Activated T-cell treated with anti-CD3 and anti-CD28 coated beads for 1 hour (primary cell): ENCODE measurements at places on chromosomes 5 and 9.

GRCh38 chr5:135631391-135631790, 52.6 kb upstream of the CXCL14 start:
- DNase-seq: no peak

DNA sequence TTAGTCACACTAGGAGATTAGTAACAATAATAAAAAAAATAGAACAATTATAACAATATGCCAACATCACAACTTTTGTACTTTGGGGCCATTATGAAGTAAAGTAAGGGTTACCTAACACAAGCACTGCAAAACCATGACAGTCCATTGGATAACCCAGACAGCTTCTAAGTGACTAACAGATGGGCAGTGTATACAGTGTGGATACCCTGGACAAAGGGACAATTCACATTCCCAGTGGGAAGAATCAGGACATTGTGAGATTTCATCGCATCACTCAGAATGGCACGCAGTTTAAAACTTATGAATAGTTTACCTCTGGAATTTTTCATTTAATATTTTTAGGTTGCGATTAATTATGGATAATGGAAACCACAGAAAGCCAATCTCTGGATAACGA, 45.6 kb upstream of the JADE2 start:
- DNase-seq: no peak

DNA sequence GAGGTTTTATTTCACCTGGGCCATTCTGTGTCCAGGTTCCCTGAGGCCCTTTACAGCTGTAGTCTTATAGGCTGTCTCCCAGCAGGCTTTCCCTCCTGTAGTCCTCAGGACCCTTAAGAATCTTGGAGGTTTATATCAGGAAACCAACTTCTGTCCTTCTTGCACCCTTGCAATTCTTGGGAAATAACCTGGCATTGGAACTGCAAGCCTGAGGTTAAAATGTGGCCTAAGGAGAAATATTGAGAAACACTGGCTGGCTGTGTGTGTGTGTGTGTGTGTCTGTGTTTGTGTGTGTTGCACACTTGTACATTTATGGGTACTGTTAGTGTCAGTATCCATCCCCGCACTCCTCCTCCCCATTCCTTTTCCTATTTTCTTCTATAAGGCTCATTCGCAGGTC, 168.9 kb downstream of the PAPPA start:
- no peak for DNase-seq

DNA sequence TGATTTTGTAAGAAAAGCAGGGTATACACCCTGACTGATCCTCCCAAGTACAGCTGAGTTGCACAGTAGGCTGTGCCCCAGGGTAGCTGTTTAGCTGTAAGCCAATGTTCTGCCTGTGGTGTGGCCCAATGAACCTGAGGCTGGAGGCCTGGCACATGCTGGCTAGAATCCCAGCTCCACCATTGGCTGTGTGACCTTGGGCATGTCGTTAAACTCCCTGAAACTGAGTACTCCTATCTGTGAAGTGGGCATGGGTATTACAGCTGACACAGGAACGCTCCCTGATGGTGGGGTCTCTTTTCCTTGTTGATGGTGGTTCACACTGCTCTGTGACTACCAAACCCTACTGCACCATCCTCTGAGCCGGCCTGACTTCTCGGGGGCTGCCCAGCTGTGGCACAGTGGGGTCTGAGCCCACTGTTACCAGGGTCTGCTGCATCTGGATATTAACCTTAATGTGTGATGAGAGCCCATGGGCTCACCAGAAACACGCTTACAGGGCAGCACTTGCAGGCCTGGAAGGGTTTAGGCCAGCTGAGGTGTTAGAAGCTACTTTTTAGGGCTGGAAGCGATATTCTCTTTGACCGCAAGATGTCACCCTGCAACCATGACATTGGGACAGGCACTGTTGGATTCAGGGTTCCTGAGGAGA, 7.0 kb upstream of the GADD45G start:
- peak; percentile 24 for DNase-seq

GRCh38 chr9:110068212-110068611, 139.7 kb downstream of the C9orf152 start:
- DNase-seq: no peak

- no peak for DNase-seq
Measured at GRCh38 chr5:156715287-156715686, 134.8 kb upstream of the PPP1R2B start.

DNA sequence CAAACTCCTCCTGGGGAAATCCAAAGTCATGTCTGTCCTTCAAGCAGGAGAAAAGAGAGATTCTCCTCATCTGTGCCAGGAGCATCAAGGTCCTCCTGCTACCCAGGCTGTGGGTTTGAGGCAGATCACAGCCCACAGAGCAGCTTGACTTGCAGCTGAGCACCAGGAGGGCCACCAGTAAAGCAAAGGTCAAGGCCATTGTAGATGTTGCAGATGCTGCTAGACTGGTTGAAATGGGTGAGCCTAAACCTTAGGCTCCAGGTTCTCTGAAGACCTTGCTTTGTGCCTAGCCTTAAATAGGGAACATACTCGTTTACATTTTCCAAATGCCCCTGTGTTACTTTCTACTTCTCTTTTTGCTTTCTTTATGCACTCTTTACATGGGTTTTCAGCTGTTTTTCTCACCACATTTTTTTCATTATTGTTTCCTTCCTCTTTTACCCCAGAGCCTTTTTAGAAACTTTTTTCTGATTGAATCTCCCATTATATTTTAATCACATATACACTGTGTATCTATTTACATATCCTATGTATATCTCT, at the start of gene IFNA2:
Gene IFNA2, minus strand, starts transcription at position 268 of the 540 bp plus-strand sequence. Its CDS starts 69 bp downstream, at position 199.
- no peak for DNase-seq

GRCh38 chr5:51889703-51890102, 506.5 kb downstream of the ISL1 start:
- no peak for DNase-seq

GRCh38 chr5:139675213-139675612, 27.1 kb downstream of the CXXC5 start:
- no peak for DNase-seq

GRCh38 chr5:102545175-102545574, 46.4 kb upstream of the SLCO6A1 start:
- no peak for DNase-seq

- peak; percentile 20 for DNase-seq
Measured at GRCh38 chr9:124771867-124772679, 962 bp upstream of the NR6A1 start.

DNA sequence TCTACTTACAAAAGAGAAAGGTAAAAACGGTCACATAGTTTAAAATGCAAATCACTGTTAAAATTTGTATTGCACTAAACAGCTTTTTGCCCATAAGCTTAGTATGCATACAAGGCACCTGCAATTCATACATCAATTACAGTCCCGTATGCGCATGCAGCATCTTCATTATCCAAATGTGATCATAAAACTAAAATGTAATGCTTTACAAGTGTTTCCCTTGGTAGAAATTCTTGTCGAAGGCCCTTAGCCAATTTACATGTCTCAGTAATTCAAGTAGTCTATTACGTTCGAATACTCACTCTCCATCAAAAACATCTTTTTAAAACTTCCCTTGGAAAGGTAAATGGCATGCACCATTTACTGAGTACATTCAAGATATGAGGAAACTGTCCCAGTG, 32.6 kb downstream of the TRPM6 start:
- DNase-seq: no peak

- DNase-seq: no peak
Measured at GRCh38 chr9:73116880-73117279, 34.8 kb upstream of the ANXA1 start.

DNA sequence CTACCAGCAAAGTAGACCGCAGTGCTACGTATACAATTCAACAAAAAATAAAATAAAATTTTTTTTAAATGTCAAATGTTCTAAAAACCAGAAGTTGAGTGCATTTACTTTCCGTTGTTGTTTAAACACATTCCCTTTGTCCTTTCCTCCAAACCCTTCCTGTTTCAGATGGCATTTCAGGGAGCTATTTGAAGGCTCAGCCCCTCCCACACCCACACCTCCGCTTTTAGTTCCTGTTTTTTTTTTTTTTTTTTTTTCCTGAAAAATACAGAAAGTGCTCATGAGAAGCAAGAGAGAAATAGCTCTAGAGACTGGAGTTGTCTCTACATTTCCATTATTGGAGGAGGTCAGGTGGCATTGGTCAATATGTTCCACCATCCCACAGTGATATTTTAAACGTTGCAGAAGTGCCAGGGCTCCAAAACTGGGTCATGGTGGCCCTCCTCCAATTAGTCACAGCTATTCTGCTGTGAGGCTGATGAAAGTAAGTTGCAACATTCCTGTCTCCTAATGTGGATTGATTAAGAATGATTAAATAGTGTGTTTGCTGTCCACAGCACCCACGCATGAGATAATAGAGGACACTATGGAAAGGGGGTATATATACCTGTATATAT, 106.9 kb downstream of the GABRG2 start:
- no peak for DNase-seq

DNA sequence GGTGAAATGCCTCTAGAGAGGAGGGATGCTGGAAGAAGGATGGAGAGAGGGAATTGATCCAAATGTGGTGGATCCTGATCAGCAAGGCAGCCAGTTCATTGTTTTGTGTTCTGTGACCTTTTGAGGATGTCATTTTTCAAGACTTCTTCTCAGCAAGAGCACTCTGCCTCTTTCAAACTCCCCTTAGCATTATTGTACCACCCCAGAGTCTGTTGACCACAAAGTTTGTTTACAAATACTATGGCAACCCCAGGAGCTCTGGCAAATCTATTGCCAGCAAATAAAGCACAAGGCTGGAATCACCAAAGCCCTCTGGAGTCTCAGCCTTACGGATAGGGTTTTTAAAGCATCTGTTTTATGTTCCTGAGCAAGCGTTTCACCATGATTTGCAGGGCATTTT, 76.2 kb upstream of the SLC1A3 start:
- no peak for DNase-seq

DNA sequence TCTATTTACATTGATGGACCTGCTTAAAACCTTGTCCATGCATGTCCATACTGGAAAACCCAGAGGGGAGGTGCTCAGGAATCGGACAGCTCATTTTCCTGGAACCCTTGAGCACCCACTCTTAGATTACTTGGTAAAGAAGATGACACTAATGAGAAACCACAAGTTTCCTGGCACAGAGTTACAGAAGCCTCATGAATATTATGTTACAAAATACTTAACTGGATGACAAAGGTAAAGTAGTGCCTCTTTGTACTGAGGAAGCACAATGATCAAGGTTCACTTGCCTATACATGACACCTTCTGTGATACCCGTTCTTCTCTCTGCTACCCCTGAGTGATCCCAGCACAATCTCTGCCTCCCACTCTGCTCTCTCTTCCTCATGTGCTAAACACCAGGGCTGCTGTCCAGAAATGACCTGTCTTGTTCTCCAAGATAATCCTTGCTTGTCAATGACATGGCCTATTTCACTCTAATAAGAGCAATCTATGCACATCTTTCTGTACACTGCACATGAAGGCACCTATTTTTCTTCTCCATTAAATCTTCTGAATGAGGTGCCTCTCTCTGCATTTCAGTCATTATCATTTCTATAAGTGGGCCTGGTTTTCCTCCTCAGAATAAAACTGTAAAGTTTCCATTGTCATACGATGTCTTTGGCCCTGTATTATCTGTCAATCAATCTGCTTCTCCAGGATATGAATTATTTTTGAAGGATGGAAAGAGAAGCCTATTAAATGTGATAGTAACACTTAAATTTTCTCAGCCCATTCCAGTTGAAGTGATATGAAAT, 684.0 kb upstream of the ACO1 start:
- no peak for DNase-seq

DNA sequence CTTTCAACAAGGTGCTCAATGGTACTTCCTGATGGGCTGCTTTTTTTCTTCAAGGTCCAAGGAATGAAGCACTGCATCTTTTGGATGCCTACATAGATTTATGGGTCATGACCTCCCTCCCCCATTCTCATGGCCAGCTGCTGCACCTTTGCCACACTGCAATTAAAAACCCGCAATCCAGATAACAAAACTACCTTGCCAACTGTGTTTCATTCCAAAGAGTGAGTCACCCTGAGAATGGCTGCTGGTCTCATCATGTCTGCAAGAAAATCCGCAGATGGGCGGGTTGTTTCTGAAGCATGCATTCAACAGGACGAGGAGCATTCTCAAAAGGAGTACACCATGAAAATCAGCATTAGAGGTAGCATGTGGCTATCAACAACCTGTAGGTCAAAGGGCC, 139.8 kb downstream of the ELAVL2 start:
- no peak for DNase-seq

GRCh38 chr5:1137567-1138444, 25.9 kb upstream of the SLC12A7 start:
- DNase-seq: no peak
